ENCODE measurements at places on chromosomes 7 and 10.

- no peak overlapping the region for H3K27ac ChIP-seq
- H3K4me1 ChIP-seq: peaks cover 2% of the 10 kb centered on the region
- no peak overlapping the region for H3K4me3 ChIP-seq
- H3K36me3 ChIP-seq: no peaks in the 10 kb centered on the region
- H3K27me3 ChIP-seq: no peaks in the 10 kb centered on the region
- DNase-seq: no peak
These were observed 319.5 kb downstream of the PLXNA4 start for GRCh38 chr7:132256721-132257212.

DNA sequence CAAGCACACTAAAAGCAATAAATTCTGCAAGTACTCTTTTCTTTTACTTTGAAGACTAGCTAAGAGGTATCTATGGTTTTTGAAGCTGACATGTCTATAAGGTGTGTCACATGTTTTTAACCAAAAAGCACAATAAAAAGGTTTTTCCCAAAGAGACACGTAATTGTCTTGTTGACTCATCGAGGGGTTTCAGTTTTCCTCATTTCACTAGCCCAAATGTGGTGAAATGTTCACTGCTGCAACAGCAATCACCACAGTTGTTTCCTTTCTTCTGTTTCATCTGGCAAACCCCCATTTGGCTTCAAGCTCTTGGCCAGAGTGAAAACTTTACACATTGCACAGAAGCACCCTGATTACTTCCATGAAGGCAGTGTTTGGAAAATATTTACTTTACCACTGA, 3.8 kb upstream of the HOXA4 start:
- no peaks in the 10 kb centered on the region for H3K27me3 ChIP-seq
- peak overlapping the region; percentile 56 for H3K27ac ChIP-seq
- H3K4me3 ChIP-seq: no peak overlapping the region
- H3K4me1 ChIP-seq: peaks cover 13% of the 10 kb centered on the region
- peaks cover 4% of the 10 kb centered on the region for H3K36me3 ChIP-seq

- H3K4me3 ChIP-seq: no peak overlapping the region
- H3K27ac ChIP-seq: no peak overlapping the region
- peak; percentile 43 for DNase-seq
- no peaks in the 10 kb centered on the region for H3K4me1 ChIP-seq
- no peaks in the 10 kb centered on the region for H3K27me3 ChIP-seq
- no peaks in the 10 kb centered on the region for H3K36me3 ChIP-seq
These were observed 186.7 kb upstream of the PLXDC2 start for GRCh38 chr10:19629567-19629966.

GRCh38 chr7:128255271-128255670, 14.2 kb downstream of the LEP start:
- no peaks in the 10 kb centered on the region for H3K27me3 ChIP-seq
- no peak overlapping the region for H3K4me3 ChIP-seq
- no peak for DNase-seq
- H3K27ac ChIP-seq: no peak overlapping the region

DNA sequence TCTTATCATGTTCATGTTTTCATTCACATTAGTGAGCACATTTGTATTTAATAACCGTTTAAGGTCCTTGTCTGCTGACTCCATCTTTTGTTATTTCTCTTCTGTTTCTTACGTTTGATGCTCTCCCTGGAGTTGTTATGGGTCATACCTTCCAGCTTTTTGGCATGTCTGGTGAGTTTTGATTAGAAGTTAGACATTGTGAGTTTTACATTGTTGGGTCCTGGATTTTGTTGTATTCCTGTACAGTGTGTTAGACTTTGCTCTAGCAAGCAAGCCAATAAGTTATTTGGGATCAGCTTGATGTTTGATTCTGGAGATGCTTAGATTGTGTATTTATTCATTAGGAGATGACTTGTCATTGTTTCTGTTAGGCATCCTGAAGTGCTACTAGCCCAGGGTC, 16.9 kb downstream of the OLAH start:
- DNase-seq: no peak
- no peaks in the 10 kb centered on the region for H3K4me1 ChIP-seq
- H3K4me3 ChIP-seq: no peak overlapping the region
- no peak overlapping the region for H3K27ac ChIP-seq
- H3K36me3 ChIP-seq: no peaks in the 10 kb centered on the region

GRCh38 chr7:106583706-106584690, 77.0 kb downstream of the CCDC71L start:
- no peaks in the 10 kb centered on the region for H3K4me1 ChIP-seq
- H3K27me3 ChIP-seq: no peaks in the 10 kb centered on the region
- no peaks in the 10 kb centered on the region for H3K36me3 ChIP-seq
- H3K4me3 ChIP-seq: no peak overlapping the region
- no peak for DNase-seq
- no peak overlapping the region for H3K27ac ChIP-seq

GRCh38 chr7:5754981-5755599, 26.4 kb downstream of the RNF216 start:
- DNase-seq: no peak
- H3K27ac ChIP-seq: no peak overlapping the region
- H3K27me3 ChIP-seq: no peaks in the 10 kb centered on the region
- H3K4me3 ChIP-seq: no peak overlapping the region
- H3K4me1 ChIP-seq: no peaks in the 10 kb centered on the region
- peaks cover 9% of the 10 kb centered on the region for H3K36me3 ChIP-seq

GRCh38 chr7:101160910-101161309, 4.5 kb downstream of the VGF start:
- no peak for DNase-seq
- H3K27ac ChIP-seq: no peak overlapping the region
- H3K4me1 ChIP-seq: peaks cover 32% of the 10 kb centered on the region

GRCh38 chr10:52048051-52048450, 266.0 kb upstream of the DKK1 start:
- H3K27me3 ChIP-seq: no peaks in the 10 kb centered on the region
- no peak for DNase-seq

- H3K27me3 ChIP-seq: no peaks in the 10 kb centered on the region
- H3K4me1 ChIP-seq: no peaks in the 10 kb centered on the region
- no peak overlapping the region for H3K4me3 ChIP-seq
- H3K36me3 ChIP-seq: no peaks in the 10 kb centered on the region
- peak; percentile 87 for DNase-seq
These were observed 12.8 kb upstream of the PROSER2 start for GRCh38 chr10:11810313-11810766.

DNA sequence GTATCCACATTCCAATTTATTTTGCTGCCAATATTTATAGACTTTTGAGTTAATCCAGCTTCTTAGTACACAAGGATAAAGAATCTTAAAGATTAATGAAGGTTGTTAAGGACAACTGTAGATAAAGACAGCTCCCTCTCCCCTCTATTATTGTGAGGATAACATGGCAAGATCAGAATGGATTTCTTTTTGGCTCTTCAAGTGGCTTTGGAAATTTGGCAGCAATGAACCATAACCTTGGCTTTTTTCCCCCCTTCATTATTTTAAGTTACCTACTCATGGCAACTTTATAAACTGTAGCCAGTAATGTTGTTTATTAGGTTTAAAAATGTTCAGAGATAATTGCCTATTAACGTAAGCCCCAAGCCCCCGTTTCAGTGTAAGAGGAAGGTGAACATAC, 131.1 kb upstream of the SLC26A5 start:
- no peaks in the 10 kb centered on the region for H3K27me3 ChIP-seq
- no peaks in the 10 kb centered on the region for H3K4me1 ChIP-seq
- no peaks in the 10 kb centered on the region for H3K36me3 ChIP-seq
- no peak overlapping the region for H3K27ac ChIP-seq
- H3K4me3 ChIP-seq: no peak overlapping the region
- DNase-seq: no peak

- H3K36me3 ChIP-seq: no peaks in the 10 kb centered on the region
- no peak overlapping the region for H3K4me3 ChIP-seq
- DNase-seq: no peak
- peaks cover 8% of the 10 kb centered on the region for H3K27me3 ChIP-seq
- no peaks in the 10 kb centered on the region for H3K4me1 ChIP-seq
These were observed 72.4 kb upstream of the LRRC4 start for GRCh38 chr7:128103498-128104107.

DNA sequence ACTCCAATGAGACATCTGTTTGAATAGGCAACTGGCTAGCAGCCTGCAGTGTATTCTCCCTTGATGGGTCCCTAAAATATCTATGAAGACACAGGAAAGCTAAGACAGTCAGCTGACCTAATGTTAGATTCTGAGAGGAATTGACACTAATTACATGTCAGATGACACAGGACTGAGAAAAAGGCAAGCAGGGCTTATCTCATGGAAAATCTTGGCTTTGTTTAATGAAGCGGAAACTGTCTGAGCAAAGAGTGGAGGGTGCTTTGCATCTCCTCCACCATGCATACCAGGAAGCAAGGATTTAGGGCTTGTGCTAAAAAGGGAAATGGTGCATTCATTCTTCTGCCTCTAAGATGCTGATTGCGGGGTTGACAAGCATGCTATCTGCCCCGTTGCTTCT, 135.5 kb upstream of the GLI3 start:
- no peak overlapping the region for H3K4me3 ChIP-seq
- no peaks in the 10 kb centered on the region for H3K4me1 ChIP-seq
- no peak overlapping the region for H3K27ac ChIP-seq

DNA sequence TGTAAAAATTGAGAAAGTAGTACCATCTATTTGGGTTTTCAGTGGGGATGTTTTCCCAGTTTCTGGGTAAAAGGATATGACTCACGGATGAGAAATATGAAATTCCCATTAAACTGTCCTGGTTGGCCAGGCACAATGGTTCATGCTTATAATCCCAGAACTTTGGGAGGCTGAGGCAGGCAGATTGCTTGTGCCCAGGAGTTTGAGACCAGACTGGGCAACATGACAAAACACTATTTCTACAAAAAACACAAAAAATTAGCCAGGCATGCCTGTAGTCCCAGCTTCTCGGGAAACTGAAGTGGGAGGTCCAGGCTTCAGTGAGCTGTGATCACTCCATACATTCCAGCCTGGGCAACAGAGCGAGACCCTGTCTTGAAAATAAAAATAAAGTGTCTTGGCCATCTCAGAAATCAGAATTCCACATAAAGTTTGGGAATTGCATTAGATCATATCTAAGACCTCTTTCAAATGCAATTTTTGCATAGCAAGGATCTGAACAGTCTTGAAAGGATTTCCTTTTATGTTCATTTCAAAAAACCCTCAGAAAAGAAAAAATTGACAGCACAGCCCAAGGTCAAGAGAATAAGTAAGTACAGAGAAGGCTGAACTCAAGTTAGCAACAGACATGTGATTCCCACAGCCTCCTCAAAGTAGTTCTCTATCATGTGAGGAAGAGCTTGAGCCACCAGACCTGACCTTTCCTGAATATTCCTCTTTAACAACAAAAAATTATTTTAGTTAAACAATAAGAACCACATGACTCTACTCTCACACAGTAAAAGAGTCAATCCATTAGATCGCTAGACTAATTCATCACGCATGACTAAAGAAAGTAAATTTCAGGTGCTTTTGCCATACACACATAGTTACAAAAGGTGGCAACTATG, 141.5 kb upstream of the CAV2 start:
- peaks cover 2% of the 10 kb centered on the region for H3K4me1 ChIP-seq
- no peaks in the 10 kb centered on the region for H3K27me3 ChIP-seq
- H3K36me3 ChIP-seq: no peaks in the 10 kb centered on the region
- no peak overlapping the region for H3K27ac ChIP-seq
- no peak for DNase-seq

GRCh38 chr7:149130572-149131198, 4.6 kb upstream of the ZNF425 start:
- no peaks in the 10 kb centered on the region for H3K4me1 ChIP-seq
- H3K4me3 ChIP-seq: no peak overlapping the region
- H3K27ac ChIP-seq: no peak overlapping the region

GRCh38 chr7:157693071-157693520, 356.3 kb downstream of the DNAJB6 start:
- peaks cover 4% of the 10 kb centered on the region for H3K4me1 ChIP-seq
- no peak overlapping the region for H3K27ac ChIP-seq
- no peak overlapping the region for H3K4me3 ChIP-seq
- H3K27me3 ChIP-seq: peaks cover 26% of the 10 kb centered on the region
- no peak for DNase-seq
- no peaks in the 10 kb centered on the region for H3K36me3 ChIP-seq

DNA sequence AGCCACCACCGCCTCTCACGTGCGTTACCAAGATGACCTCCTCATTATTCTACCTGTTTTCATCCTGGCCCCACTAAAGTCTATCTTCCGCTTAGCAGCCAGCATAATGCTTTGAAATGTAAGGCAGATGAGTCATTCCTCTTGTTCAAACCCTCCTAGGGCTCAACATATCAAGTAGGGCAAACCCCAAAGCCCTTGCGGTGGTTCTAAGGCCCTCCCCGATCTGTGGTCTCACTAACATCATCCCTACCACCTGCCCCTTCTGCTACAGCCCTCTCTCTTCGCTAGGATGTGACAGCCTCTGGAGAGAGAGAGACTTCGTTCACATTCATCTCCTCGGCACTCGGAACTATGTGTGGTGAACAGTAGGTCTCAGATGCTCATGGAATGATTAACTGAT, 94.8 kb downstream of the SVIL start:
- no peaks in the 10 kb centered on the region for H3K27me3 ChIP-seq
- H3K4me3 ChIP-seq: no peak overlapping the region

- H3K27me3 ChIP-seq: no peaks in the 10 kb centered on the region
- H3K4me3 ChIP-seq: peak overlapping the region; percentile 79
- DNase-seq: peak; percentile 64
- H3K36me3 ChIP-seq: no peaks in the 10 kb centered on the region
- peak overlapping the region; percentile 57 for H3K27ac ChIP-seq
- peaks cover 15% of the 10 kb centered on the region for H3K4me1 ChIP-seq
These were observed 2.2 kb upstream of the CUX1 start for GRCh38 chr7:101814991-101815825.

DNA sequence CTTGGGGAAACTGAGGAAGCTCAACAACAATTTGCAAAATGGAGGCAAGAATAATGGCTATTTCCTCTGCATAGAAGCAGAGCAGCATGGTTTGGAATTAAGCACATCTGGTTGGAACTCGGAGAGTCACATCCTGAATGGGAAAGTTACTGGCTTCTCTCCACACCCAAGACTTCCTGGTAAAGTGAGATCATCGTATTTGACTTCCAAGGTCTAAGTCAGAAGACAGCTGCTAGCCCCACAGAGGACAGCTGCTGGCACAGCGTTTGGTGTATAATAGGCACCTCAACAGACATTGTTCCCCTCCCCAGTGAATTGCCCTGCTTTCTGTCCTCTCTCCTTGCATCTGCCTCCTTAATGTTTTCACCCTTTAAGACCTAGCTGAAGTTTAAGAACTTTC, 37.0 kb upstream of the NRF1 start:
- no peaks in the 10 kb centered on the region for H3K36me3 ChIP-seq
- no peaks in the 10 kb centered on the region for H3K4me1 ChIP-seq
- no peak overlapping the region for H3K4me3 ChIP-seq
- no peak for DNase-seq
- no peak overlapping the region for H3K27ac ChIP-seq
- no peaks in the 10 kb centered on the region for H3K27me3 ChIP-seq

DNA sequence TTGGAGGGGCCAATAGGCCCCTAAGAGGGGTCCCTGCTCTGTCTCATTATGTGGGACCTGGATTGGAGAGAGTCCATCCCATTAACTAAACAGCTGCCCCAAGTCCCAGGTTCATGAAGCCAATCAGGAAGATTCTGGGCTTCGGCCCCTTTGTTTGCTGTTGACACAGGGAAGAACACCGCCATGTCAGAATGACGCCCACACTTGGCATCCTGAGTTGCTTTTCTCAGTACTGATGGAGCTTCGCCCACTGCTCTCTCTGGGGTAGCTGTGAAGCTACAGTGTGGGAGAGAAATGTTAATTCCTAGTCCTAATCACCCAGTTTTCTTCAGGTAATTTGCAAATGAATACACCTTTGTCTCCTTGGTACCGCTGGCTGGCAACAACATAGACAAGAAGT, 264.7 kb downstream of the GLRX3 start:
- H3K27me3 ChIP-seq: no peaks in the 10 kb centered on the region
- no peak for DNase-seq
- no peaks in the 10 kb centered on the region for H3K4me1 ChIP-seq
- H3K4me3 ChIP-seq: no peak overlapping the region
- H3K27ac ChIP-seq: no peak overlapping the region
